ENCODE measurements at places on chromosomes 6 and 20.

DNA sequence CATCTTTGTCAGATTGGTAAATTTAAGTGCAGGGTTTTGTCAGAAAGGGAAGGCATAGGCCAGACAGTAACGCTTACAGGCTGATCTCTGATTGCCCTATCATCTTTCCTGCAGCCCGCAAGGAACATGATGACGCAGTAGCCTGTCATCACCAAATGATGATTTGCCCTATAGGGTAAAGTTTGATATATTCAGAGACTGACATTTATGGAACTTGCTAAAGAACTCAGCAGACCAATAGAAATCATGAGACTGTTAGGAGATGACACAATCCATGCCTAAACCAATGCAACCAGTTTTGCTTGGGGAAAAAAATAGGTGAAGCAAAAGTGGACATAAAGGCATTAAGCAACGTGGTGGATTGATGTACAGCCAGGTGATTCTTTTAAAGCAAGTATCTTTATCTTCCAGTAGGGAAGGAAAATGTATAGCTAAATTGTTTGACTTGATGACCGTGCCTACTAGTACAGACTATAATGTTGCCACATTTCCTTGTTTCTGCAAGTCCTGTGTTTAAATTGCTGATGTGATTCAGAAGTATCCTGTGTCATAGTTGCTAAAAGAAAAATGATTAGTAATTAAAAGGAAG, 2.4 kb downstream of the NUS1 start:
- DNase-seq: no peak

GRCh38 chr20:11235058-11235457, 561.3 kb upstream of the JAG1 start:
- DNase-seq: no peak

DNA sequence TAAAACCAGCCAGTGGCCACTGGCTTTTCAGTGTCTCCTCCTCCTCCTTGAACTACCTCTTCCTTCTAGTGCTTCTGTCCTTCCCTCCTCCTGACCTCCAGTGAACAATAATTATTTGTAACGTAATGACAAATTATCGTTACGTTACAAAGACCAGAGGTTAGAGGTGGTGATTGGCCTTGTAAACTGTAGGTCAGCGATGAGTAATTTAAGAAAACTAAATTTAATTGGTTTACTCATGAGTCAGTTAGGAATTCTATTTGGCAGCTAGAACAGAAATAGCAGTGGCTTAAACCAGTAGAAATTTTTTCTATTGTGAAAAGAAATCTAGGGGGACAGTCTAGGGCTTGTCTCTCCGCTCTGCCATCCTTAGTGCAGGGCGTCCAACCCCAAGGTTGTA, 38.8 kb downstream of the PPARD start:
- DNase-seq: no peak

- DNase-seq: no peak
These were observed 425.1 kb downstream of the UTRN start for GRCh38 chr6:144710207-144710606.

DNA sequence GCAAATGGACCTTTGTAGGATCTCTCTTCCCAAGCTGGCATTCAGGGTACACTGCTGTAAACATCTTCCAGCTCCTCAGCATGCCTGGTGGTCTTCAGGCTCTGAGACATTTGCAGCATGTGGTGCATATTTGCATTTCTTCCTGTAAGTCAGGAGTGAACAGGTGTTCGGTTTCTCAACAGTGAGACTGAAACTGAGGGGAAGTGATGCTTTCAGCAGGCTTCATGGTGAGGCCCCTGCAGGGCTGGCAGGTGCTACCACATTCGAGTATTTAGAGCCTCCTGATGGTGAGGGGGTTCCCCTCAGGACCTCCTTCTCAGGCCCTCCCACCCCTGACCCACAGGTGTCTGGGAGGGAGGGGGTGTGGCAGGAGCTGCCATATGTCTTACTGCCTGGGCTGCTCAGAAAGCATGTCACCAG, 15.1 kb downstream of the MYBL2 start:
- no peak for DNase-seq

DNA sequence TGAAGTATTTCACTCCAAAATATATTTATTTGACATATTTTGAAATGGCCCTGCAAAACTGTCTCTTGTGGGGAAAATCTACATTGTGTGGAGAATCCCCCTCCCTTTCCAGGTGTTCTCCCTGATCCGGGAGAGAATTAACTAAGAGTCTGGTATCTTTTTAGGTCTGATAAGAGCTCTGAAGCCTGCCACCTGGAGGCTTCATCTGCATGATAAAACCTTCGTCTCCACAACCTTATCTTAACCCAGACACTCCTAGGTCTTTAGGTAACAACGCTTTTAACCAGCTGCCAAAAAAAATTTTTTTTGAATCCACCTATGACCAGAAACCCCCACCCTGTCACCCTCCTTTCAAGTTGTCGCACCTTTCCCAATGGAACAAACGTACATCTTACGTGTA, 43.0 kb downstream of the FAM184A start:
- no peak for DNase-seq

- no peak for DNase-seq
These were observed 185.0 kb upstream of the BMP2 start for GRCh38 chr20:6582449-6582848.

- DNase-seq: no peak
These were observed 1.5 kb downstream of the NDUFAF5 start for GRCh38 chr20:13786143-13786828.

- DNase-seq: no peak
These were observed 89.2 kb upstream of the ARID1B start for GRCh38 chr6:156687789-156688619.

DNA sequence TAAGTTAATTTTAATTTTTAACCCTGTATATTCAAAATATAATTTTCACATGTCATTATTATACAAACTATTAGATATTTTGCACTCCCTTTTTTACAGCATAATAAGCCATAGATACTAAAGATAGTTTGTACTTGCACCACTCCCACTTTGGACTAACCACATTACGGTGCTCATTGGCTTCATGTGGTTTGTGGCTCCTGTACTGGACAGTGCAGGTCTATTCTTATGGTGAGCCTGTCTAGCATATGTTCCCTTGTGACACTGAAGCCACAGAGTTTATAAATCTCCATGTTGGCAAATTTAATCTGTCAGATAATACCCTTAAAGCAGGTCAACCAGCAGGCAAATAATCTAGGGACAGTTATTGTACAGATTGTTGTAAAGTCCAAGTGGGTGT, 354.4 kb upstream of the KCNQ5 start:
- DNase-seq: no peak

- no peak for DNase-seq
These were observed 131.7 kb downstream of the PLCB4 start for GRCh38 chr20:9200620-9201019.

- no peak for DNase-seq
These were observed at the start of gene HLA-DMB for GRCh38 chr6:32940656-32941213. Gene HLA-DMB, minus strand, starts transcription at chr6:32941028. Its CDS starts 221 bp downstream, at chr6:32940807.

DNA sequence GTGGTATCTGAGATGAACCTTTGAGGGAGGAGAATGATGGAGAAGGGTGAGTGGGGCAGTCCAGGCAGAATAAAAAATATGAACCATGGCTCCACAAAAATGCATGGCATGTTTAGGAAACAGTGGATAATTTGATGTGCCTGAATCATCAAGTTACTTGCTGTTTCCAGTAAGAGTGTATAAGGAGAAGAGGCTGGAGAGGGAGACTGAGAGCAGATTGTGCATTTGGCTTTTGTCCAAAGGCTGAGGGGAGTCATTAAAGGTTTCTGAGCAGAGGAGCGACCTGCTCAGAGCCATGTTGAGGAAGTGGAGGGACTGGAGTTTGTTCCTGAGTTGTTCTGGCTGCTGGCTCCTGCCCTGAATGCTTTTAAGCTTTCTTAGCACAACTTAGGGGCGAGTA, 6.1 kb downstream of the MMP24 start:
- no peak for DNase-seq

DNA sequence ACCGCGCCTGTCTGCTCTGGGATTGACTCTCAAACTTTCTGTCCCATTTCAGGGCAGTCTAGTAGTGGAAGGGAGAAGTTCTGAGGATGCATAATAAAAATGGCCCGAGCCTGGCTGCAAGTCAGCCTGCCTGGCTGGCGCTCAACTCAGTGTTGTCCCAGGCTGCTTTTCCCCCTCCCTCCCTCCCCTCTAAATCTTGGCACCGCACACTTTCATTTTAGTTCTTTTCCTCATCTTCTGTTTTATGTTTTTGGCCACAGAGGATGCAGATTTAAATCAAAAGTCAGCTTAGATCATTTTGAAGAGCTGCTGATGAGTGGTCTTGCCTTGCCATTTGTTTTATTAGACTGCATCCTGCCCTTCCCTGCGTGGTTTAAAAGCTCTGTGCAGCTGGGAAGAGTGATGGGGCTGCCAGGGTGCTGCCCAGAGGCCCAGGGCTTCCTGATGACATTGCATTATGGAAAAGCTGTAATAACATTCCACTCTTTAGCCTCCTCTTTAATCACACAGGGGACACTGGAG, 6.5 kb upstream of the UQCC2 start:
- DNase-seq: no peak

DNA sequence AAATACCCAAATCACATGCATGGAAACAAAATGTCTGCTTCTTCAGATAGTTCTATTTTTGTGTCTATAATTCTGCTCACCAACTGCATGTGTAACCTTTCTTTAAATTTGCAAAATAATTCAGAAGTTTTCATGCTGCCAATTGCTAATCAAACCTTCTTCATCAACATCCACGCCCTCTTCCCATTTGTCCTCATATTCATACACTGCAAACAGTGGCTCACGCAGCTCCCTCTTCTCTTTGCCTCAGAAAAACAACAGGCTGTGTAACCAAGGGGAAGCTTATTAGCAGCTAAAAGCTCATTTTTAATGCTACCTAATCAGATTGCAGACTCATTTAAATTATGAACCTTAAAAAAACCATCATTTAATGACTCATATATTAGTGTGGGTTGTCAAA, 555.0 kb upstream of the EPHA7 start:
- no peak for DNase-seq

DNA sequence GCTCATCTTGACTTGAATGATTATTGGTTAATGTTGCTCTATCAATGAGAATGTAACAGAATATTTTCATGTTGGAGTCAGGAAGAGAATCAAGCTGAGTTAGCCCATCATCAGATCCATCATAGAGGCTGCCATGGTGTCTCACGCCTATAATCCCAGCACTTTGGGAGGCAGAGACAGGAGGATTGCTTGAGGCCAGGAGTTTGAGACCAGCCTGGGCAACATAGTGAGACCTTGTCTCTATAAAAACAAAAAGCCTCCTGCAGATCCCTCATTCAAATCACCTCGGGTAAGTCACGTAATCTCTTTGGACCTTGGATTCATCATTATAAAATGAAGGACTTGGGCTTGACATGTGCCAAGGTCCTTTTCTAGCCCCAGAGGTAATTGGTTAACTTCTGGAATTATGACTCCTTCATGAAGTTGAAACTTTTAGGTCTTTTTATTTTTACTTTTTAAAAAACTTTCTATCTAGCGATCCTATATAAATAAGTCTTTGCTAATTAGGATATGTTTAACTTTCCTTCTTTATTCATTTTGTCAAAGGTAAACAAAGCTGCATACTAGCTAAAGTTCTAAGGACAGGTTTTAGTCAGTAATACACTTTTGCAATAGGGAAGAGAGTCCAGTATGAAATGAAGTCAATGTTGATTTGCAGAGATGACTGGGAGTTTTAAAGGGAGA, 110.9 kb downstream of the ZFAND3 start:
- DNase-seq: no peak
